ENCODE measurements at places on chromosomes 1 and 21.

DNA sequence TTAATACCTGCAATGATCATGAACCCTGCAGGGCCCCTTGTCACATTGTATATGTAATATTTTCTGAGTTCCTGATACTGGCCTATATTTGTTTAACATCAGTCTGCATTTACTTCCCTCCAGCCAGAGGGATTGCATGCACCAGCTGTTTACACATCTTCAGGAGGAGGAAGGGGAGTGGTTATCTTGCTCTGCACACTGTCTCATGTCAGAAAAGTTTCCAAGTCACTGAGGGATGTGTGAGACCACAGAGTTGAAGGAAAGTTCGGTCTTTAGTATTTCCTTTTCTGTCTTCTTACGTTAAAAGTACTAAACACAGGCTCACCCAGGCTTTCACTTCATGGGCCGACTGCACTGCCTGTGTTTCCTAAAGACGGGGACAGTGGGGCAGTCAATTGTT, 574.1 kb downstream of the LMO4 start:
- DNase-seq, result peak; percentile 60

- DNase-seq, result no peak
Measured at GRCh38 chr1:17162941-17163340, 42.0 kb upstream of the PADI1 start.

DNA sequence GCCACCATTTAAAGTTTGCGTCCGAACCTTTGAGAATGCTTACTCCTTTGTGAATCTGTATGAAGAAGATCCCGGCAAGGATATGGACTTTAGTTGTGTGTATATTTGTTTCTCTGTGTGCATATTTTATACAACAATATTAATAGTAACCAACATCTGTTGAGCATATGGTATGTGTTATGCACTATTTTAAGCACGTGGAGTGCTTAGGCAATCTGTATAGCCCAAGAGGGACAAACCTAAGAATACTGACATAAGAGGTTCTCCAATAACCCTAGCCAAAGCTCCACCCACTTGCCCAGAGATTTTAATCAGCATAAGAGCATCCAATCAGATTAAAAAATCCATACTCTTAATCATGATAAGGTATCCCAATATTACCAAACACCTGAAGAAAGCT, 92.7 kb downstream of the MAB21L3 start:
- no peak for DNase-seq

DNA sequence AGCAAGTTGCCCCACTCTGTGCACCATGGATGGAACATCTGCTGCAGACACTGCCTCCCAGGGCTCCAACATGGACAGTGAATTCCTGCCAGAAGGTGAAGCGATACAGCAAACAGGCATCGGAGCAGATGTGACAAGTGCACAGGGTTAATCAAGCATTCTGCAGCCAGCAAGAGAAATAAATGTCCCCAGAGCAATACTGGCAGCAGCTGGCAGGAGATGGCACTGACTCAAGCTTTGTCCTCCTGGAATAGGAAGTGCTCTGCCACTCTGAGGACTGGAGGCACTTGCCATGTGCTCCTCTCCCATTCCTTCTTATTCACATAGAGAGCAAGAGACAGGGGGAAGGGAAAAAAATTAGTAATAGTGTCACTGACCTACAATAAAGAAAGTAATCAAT, 402.7 kb upstream of the DAB1 start:
- no peak for DNase-seq

DNA sequence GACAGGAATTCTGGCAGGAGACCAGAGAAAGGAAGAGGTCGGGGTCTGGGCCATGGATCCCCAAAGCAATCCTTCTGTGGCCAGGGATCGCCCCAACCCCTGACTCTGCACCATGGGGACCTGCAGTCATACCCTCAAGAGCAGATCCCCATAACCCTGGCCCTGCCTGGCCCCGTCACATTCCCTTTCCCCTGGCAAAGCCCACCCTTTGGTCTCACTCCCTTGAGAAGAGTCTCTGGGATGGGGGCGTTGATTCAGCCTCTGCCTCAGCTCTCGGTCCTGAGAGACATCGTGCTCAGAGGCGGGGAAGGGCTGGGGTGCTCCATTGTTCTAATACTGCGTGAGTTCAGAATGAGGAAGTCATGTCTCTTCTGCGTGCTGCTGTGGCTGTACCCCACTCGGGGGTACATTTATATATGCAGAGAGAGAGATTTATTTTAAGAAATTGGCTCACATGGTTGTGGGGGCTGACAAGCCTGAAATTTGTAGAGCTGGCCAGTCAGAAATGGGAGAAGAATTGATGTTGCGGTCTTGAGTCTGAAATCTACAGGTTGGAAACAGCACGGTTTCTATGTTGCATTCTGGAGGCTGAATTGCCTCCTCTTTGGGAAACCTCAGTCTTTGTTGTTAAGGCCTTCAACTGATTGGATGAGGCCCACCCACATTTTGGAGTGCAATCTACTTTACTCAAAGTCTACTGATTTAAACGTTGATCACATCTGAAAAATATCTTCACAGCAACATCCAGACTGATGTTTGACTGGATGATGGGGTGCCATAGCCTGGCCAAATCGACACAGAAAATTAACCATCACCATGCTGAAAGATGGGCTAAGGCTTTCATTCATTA, 4.2 kb upstream of the PADI2 start:
- no peak for DNase-seq

GRCh38 chr1:66624412-66625060, 90.6 kb downstream of the SGIP1 start:
- DNase-seq, result no peak

GRCh38 chr1:114124644-114125043, 29.0 kb downstream of the SYT6 start:
- DNase-seq, result no peak

- DNase-seq, result peak; percentile 38
Measured at GRCh38 chr1:208652296-208653160, 408.3 kb upstream of the PLXNA2 start.

DNA sequence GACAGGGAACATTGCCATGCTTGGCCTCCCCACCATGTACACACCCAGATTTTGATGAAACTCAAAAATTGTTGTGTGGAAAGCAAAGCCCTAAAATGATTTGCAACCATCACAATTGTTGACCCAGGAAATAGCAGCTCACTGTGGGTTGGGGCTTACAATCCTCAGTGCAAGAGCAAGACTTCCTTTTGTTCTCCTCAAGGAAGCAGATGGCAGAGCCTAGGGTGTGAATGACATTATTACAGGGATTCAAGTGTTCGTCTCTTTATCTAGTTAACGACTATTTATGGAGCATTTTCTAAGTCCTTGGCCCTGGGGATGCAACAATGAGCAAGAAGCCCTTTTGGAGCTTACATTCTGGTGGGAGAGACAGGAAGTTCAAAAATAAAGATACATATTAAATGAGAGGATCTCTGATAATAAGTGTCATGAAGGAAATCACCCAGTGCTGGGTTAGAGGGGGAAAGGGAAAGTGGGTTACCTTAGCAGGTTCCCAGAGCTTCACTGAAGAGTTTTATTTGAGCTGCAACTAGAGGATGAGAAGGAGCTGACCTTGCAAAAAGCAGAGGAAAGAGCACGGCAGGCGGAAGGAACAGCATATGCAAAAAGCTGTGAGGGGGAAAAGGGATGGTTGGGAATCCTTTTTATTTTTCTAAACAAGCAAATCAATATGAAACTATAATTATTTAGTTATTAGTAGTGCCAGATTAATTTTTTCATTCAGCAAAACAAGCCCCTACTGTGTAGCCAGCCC, 38.5 kb upstream of the ID3 start:
- DNase-seq, result no peak

- no peak for DNase-seq
Measured at GRCh38 chr1:82387012-82387366, 586.3 kb downstream of the ADGRL2 start.

- no peak for DNase-seq
Measured at GRCh38 chr1:18352636-18353265, 128.0 kb upstream of the KLHDC7A start.

DNA sequence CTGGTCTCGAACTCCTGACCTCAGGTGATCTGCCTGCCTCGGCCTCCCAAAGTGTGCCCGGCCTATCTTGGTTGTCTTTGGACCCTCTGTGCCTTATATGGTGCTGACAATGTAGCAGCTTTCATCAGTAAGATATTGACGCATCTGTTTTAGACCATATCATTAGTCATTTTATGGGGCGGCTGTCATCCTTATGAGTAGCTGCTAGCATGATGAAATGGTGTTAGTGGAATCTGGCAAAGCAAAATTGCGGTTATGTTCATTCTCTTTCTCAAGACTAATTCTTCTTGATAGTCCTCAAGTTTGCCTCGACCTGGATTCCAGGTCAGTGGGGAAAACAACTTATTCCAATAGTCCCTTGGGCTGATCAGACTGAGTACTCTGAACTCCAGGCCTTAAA, 199.9 kb downstream of the PRDM2 start:
- DNase-seq, result no peak

GRCh38 chr21:29033871-29034270, 9.4 kb downstream of the USP16 start:
- DNase-seq, result no peak

DNA sequence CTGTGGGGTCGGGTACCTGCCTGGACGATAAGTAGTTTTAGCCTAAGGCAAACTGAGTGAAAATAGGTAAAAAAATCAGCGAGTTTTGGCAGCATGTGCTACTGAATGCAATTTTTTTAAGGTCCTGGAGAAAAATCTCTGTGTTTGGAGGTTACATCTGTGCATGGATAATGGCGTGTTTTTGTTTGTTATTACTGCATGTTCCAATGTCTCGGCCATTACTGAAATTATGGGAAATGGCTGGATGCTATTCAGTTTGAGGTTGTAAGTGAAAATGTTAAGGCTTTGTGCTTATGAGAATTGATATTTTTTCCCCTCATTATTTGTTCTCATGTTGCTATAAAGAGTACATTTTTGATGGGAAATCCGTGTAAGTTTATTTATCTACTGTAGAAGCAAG, 441.7 kb downstream of the PRDM2 start:
- DNase-seq, result no peak

DNA sequence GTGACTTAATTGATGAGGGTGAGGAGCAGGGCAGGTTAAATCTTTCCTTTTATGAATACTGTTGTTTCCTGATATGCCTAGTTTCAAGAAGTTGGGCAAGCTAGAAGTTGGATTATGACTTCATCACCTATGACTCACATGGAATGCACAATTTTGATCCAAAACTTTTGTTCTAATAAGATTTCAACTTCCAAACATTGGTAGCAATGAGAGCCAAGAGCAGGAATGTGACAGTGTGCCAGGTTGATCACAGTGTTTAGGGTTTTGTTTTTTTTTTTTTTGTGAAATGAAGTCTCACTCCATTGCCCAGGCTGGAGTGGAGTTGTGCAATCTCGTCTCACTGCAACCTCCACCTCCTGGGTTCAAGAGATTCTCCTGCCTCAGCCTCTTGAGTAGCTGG, 349.4 kb downstream of the DUSP10 start:
- no peak for DNase-seq

- no peak for DNase-seq
Measured at GRCh38 chr1:4614371-4615137, 39.9 kb upstream of the AJAP1 start.

DNA sequence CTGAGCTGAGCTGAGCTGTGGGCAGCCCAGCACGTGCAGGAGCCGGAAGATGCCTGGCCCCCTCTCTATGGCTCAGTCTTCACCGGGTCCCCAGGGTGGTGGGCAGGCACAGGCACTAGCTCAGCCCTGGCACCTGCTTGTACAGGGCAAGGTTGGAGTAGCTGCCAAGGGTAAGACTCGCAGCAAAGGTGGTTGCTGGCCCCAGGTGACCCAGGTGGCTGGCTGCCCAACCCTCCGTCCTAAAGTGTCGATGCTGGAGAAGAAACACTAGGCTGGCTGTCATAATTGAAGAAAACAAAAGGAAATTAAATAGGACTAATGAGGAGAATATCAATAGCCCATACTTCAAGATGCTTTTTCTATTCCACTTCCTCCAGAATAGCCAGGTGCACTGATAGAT, 77.1 kb upstream of the ACTL8 start:
- DNase-seq, result no peak

- DNase-seq, result no peak
Measured at GRCh38 chr1:30971496-30971895, 62.9 kb upstream of the SDC3 start.

- DNase-seq, result no peak
Measured at GRCh38 chr1:158951956-158952355, 20.6 kb downstream of the PYHIN1 start.

DNA sequence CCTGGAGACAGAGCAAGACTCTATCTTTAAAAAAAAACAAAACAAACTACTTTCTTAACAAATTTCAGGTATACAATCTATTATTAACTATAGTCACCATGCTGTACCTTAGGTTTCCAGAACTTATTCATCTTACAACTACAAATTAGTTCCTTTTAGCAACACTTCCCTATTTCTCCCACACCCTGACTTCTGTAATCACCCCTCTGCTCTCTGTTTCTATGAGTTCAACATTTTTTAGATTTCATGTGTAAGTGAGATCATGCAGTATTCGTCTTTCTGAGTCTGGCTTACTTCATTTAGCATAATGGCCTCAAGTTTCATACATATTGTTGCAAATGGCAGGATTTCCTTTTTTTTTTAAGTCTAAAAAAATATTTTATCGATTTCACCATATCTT, 77.9 kb upstream of the LPGAT1 start:
- DNase-seq, result peak; percentile 67

DNA sequence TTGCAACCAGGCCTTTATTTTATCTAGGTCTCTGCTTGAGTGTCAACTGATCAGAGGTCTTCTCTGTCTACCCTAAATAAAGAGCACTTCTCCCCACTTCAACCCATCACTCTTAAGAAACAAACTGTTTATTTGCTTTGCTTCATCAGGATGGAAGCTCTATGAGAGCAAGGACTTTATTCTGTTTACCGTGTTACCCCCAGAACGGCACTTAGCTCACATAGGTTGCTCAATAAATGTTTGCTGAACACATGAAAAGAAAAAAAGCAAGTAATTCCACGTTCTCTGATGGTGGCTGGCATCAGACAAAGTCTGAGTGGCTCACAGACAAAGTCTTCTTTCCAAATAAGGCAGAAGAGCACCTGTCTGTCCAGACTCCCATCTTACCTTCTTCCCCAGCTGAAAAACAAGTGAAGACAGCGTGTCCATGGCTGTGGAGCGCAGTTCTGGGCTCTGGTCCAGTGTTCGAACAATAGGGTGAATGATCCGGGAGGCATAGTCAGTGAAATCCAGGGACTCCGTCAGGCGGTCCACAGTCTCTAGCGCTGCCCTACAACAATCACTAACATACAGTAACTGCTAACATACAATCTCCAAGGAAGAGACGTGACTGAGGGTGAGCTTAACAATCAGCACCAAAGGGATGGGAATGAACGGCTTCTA, 22.9 kb downstream of the ANGPTL7 start:
- DNase-seq, result no peak

GRCh38 chr1:37596182-37596667, 488 bp upstream of the GNL2 start:
- DNase-seq, result no peak

DNA sequence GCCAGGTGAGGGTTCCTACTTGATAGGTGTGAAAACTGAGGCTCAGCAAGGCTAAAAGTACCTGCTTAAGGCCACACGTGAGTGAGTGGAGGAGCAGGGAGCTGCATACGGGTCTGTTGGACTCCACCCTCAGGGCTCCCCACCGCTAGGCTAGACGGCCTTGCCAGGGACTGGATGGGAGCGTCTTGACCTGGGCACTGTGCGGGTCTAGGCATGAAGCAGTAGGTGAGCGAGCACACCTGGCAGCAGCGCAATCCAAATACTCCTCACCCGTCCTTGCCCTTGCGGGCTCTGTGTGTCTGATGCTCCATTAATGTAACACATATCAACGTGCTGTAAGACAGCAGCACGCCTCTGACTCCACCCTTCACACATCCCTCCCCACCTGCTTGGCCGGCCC, 94.0 kb downstream of the LACTBL1 start:
- no peak for DNase-seq

GRCh38 chr21:42160765-42161164, 58.2 kb upstream of the ABCG1 start:
- DNase-seq, result no peak

GRCh38 chr1:101178688-101179491, 57.9 kb upstream of the S1PR1 start:
- DNase-seq, result no peak

All from AML-193 (cell line).